ENCODE measurements at places on chromosomes 6 and 20.

DNA sequence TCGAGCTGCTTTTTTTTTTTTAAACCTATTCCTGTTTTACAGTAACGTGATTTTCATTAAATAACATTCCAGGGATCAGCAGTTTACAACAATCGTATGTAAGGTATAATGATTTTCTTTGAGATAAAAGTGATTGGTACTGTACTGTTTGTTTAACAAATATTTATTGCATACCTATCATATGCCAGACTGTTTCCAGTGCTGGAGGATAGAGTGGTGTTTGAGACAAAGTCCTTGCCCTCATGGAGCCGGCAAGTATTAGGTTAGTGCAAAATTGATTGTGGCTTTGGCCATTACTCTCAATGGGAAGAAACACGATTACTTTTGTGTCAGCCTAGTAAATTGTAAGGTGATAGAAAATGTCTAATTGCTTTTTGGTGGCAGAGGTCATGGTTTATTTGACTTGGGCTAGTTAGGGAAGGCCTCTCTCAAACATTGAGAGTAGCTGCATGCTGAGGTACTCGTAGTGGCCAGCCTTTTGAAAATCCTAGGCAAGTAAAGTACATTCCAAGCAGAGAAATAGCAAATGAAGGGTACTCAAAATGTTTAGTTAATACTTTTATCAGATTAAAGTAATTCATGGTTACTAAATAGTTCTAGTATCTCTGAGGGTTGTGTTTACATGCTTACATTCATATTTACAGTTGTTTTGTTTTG, 35.6 kb downstream of the PHF3 start:
- DNase-seq = no peak
- H3K4me1 ChIP-seq = no peaks in the 10 kb centered on the region
- no peaks in the 10 kb centered on the region for H3K36me3 ChIP-seq
- H3K27me3 ChIP-seq = no peaks in the 10 kb centered on the region
- no peak overlapping the region for H3K4me3 ChIP-seq

DNA sequence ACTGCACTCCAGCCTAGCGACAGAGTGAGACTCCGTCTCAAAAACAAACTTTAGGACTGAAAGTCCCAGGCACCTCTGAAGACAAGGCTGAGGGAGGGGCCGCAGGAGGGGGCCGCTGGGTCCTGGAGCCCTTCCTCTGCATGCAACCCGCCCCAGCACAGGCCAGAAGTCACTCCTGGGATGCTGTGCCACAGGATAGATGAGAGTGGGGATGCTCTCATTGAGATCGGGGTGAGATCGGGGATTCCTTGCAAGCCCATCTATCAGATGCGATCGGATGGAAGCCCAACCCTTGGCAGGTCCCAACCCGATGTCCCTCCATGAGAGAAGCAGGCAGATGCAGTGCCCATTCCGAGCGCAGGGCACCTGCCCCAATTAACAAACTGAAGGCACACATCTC, 66.5 kb downstream of the WDR27 start:
- H3K4me3 ChIP-seq = no peak overlapping the region
- H3K27me3 ChIP-seq = no peaks in the 10 kb centered on the region
- no peak for DNase-seq
- no peak overlapping the region for H3K27ac ChIP-seq

DNA sequence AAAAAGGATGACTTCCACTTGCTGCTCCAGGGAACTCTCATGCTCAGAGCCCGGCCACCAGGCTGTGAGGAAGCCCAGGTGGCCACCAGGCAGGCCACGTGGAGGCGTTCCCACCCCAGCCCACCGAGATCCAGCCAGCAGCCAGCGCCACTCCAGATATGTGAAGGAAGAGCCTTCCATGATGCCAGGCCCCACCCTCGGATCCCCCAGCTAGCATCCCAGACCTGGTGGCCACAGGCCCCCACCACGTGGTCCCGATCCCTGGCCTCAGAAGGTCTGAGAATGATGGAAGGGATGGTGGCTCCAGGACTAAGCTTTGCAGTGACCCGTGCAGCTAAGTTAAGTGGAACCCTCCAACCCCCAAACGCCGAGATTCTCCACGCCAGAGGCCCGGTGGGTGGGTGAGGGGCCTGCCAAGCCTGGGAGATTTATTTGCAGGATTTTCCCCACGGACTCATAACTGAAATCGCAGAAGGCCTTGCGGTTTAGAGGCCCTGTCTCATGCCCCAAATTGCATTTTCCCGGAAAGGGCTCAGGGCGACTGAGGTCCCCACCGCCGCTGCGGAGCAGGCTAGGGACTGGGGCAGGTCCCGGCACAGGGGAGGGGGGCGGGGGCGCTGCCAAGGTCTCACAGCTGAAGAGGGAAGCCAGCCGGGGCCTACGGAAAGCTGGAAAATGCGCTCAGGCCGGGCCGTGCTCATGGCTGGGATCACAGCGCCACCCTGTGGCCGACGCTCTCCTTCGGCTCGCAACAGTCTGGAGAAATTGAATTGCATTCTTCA, 31.1 kb upstream of the CST7 start:
- H3K27ac ChIP-seq = no peak overlapping the region
- H3K27me3 ChIP-seq = no peaks in the 10 kb centered on the region
- no peak overlapping the region for H3K4me3 ChIP-seq

DNA sequence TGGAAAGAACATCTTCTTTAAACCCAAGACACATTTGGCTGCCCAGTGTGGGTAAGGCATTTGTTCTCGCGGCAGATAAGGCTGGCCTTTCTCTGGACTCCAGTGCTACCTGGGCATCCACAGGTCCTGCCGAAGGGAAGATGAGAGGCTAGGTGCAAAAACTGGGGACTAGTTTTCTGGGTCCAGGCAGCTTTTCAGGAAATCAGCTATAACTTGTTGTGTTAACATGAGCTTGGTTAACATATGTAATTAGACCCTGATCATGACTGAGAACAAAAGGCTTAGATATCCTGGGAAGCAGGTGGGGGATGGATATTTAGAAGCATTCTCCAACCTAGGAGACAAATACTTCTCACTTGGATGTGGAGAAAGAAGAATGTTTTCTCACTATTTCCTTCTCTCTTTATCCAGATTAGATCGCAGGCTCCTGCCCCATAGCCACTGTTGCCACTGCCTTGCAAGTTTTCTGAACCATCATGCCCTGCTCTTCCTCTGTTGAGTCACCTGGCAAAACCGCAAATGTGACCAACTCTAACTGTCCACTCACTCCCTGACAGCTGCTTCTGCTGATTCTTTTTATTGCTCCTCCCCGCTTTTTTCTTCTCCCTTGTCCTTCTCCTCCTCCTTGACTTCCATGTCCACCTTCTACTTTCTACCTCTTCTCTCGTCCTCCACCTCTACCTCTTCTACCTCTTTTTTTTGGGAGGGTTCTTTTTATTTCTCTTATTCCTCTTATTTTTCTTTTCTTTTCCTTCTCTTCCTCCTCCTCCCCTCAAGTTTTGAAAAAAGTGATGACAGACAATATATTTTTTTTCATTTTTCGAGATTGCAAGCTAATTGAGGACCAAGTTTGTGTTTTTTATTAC, 258.1 kb downstream of the UTRN start:
- DNase-seq = peak; percentile 37
- H3K27me3 ChIP-seq = no peaks in the 10 kb centered on the region
- H3K4me1 ChIP-seq = no peaks in the 10 kb centered on the region

DNA sequence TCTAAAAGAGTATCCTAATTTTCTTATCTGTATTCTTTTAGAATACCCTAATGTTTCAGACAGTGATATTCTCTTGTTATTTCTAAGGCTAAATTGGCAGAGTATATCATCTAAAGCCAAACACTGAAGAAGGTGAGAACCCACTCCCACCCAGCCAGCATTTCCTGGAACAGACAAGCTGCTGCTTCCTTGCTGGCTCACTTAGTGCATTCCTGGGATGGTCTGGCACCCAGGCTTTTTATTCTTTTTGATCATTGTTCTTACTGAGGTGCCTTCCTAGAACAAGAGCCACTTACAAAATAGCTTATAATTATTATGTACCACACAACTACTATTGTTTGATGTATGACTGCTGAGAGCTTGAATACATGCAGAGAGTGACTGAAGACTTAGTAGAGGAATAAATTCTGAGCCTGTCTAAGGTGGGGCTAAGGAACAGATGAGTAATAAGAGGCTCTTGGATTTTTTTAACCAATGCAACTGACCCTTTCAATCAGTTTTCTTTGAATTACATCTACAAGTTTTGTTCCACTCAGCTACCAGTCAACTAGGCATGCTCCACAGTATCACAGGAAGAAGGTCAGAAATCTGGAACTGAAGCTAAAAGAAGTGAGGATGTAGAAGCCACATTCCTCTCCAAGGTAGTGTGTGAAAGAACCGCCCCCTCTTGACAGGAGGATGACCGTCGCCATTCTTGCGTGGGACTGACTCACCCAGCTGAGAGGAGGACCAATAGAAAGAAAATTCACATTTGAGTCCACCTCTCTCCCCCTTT, 30.1 kb downstream of the PRPH2 start:
- H3K4me1 ChIP-seq = no peaks in the 10 kb centered on the region
- H3K4me3 ChIP-seq = no peak overlapping the region
- H3K27me3 ChIP-seq = no peaks in the 10 kb centered on the region
- peaks cover 19% of the 10 kb centered on the region for H3K36me3 ChIP-seq
- no peak for DNase-seq

DNA sequence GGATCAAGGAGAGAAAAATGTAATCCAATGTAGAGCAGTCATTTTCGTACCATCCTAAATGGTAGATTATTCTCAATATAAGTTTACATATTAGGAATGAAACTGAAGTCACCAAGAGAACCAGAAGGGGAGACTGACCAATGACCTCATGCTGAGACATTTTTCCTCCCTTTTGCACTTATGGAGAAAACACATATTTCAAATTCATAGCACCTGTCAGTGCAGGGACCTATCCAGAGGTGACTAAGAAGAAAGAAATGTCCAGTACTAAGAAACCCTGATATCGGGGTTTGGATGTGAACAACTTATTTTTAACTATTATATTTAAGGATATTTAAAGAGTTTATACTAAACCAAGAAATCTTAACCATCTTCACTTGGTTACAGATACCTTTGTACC, 16.6 kb upstream of the LYRM2 start:
- H3K27me3 ChIP-seq = no peaks in the 10 kb centered on the region
- peaks cover 27% of the 10 kb centered on the region for H3K36me3 ChIP-seq
- DNase-seq = peak; percentile 73

Measured in trophoblast cell (in vitro differentiated cells and primary cell).